ENCODE measurements at places on chromosomes 6 and 20.

- DNase-seq = no peak
Measured at GRCh38 chr20:47061549-47061948, 166.9 kb downstream of the EYA2 start.

GRCh38 chr20:39878809-39879208 is 810.2 kb downstream of the MAFB start:
- no peak for DNase-seq

DNA sequence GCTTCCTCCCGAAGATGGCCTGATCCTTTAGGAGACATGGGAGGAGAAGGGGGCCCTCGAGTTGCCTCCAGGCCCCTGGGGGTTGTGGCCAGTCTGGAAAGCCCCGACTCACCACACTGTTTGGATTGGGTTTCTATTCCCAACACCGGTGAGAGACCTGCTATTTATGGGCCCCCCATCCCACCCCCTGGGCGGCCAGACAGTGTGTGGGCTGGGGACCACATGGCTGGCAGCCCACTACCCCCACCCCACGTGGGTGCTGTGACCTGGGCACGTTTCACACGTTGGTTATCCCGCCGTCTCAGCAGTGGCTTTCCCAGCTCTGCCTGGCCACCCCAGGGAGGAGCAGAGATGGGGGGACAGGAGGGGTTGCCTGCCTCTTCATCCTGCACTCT is 116.1 kb downstream of the VEGFA start:
- DNase-seq = no peak

DNA sequence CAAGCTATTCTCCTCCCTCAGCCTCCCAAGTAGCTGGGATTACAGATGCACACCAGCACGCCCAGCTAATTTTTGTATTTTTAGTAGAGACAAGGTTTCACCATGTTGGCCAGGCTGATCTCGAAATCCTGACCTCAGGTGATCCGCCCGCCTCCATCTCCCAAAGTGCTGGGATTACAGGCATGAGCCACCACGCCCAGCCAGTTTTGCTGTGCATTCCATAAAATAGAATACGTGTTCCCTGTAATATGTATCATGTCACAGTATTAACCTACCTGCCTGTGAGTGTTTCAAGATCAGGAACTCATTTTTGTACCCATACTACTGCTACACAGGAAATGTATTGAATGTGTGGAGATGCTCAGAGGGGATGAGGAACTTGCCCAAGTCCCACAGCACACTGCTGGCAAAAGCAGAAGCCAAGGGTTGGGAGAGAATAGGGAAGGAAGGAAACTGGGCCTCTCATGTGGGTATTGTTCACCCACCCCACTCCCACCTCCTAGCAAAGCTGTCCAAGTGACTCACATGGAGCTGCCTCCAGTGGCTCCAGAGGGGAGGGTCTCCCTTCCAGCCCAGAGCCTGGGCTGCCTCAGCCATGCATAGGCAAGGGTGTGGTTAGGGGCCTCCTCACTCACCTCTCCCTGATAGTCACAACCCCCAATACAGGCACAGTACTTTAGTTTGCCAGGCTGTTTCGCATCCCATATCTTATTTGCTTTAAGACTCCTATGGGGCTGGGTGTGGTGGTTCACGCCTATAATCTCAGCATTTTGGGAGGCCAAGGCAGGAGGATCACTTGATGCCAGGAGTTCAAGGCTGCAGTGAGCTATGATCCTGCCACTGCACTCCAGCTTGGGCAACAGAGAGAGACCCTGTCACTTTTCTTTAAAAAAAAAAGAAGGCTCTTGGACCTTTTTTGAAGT is 9.4 kb downstream of the HM13 start:
- no peak for DNase-seq

GRCh38 chr20:362271-363254 is 15.7 kb downstream of the NRSN2 start:
- peak; percentile 94 for DNase-seq

DNA sequence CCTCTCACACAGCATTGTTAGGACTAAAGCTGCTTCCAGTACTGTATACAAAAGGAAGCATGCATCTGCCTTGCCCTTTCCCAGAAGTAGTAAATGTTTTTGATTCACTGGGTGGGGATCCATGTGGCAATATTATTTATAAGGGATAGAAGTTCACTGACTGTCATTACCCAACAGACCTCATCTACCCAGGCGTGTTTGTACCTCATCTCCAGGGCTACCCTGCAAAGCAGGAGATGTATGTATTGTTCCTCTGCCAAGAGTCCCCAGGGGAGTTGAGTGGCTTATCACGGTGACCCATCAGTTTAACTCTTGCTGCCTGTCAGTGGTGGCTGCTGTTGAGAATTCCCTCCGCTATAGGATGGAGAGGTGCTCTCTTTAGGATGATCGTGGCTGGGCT is 42.5 kb downstream of the SLC24A3 start:
- no peak for DNase-seq

DNA sequence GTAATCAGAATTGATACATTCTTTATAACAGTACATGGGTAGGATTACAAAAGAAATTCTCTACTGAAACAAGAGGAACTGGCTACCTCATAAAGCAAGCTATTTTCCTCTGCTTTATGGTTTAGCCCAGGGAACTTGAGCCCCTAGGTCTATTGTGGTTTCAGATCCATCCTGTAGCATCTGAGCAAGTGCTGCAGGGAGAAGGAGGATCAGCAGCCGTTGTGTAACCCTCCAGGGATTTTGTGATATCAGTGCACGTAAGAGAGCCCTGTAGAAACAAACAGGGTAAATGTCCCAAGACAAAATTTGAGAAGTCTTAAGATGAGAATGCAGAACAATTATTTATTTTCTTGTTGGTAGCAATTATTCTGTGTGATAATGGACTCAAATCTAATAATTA is 165.2 kb upstream of the DEFB112 start:
- no peak for DNase-seq

DNA sequence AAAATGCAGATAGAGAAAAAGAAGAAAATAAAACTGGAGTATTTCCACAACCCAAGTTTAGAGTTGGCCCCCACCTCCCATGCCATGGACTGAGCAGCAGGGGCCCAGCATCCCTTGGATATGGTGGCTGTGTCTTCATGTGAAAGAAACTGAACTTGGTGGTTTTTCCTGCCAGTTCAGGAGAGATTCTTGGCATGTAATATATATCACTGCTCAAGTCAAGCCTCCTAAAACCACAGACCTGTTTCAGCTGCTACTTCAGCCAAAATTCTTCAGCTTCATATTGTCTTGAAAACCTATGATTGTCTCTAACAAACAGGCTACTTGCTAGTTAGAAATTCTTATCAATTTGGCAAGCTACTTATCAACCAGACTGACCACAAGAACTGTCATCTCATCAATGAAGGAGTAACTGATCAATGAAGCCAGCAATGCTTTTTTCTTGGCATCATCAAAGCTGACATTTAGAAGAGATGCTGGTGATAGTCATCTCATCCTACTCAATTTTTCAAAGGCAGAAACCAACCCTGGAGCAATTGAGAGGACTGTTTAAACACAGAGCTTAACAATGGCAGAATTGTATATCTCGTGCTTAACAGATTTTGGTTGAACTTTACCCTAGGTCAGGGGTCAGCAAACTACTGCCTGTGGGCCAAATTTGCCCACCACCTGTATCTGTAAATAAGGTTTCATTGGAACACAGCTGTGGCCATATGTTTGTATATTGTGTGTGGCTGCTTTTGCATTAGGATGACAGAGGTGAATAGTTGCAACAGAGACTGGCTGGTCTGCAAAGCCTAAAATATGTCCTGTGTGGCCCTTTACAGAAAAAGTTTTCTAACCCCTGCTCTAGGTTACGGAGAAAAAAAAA is 10.4 kb upstream of the NOL7 start:
- no peak for DNase-seq

GRCh38 chr20:59560588-59561227 is 43.6 kb upstream of the PHACTR3 start:
- peak; percentile 32 for DNase-seq

DNA sequence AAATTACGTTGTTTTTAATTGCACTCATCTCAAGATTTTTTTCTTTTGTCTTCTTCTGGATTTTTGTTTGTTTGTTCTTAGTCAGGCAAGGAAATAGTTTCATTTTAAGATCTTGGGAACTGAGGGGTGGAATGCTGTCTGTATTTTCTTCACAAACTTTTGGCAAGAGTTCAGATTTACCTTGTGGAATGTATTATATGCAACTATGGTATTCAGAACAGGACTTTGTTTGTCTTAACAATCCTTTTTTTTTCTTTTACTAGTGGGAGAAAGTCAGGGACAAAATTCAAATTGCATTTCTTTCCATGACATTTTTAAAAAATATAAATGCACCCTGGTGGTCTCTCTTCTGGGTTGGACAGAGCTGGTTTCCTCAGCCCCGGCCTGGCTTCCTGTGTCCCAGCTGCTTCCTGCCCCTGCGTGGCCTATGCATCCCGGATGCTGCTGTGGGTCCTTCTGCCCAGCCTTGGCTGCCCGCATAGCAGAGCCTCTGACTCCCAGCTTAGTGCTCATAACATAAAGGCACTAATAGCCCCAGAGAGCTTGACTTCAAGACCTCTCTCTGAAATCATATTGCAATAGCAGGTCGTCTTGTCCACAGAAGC is 520.7 kb downstream of the QKI start:
- DNase-seq = peak; percentile 41

GRCh38 chr6:49082611-49083010 is 380.4 kb downstream of the MMUT start:
- no peak for DNase-seq

- peak; percentile 61 for DNase-seq
Measured at GRCh38 chr6:7145885-7146828, 38.4 kb downstream of the RREB1 start.

- no peak for DNase-seq
Measured at GRCh38 chr6:104548297-104548696, 311.4 kb downstream of the HACE1 start.

DNA sequence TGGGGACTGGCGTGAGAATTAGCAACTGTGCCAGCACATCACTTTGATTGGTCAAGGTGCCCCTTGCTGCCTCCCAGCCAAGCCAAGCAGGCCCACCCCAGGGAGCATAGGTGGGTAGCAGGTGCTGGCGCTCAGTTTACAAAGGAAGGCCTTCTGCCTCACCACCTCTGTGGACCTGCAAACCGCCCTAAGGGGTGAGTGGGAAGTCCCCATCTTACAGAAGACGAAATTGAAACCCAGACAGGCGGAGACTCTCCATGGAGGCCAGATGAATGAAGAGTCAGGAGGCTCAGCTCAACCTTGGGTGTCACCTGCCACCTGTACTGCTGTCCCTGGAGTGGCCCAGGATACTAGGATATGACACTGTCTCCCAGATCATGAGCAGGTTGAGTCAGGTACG is 21.5 kb upstream of the MAS1L start:
- no peak for DNase-seq

- no peak for DNase-seq
Measured at GRCh38 chr20:5046656-5047339, 45.5 kb upstream of the SLC23A2 start.

GRCh38 chr20:33070111-33071053 is 9.1 kb upstream of the BPIFB4 start:
- DNase-seq = no peak

- peak; percentile 58 for DNase-seq
Measured at GRCh38 chr6:52820198-52820597, 16.6 kb upstream of the GSTA1 start.

DNA sequence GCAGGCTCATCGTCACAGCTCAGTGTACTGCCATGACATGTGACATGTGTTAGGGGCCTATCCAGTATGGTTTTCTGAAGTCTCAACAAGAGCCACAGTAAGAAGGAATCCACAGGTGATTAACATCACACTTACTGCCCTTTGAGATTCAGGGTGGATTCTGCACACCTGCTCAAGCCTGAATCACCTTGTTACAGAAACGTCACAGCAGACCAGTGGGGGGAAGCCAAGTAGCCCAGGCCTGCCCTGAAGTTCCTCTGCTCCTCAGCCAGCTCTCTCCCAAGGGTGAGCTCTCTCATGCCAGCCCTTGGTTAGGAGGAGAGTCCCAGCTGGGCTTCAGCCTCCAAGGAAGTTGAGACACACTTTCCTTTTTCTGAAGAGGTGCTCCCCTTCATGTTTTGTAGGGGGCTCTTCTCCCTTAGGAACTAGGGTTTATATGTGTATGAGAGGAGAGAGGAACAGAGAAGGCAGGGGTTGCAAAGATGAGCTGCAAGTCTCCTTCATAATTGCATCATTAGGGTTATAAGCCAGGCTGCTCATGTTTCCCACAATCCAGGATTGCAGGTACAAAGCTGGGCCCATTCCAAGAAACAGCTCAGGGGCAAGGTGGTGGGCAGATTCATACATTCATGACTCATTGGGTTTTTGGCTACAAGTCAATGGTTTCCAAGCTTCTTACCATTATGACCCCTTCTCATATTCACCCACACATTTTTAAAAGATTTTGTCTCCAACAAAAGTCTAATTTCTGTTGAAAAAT is 11.6 kb downstream of the GSS start:
- DNase-seq = peak; percentile 39

- no peak for DNase-seq
Measured at GRCh38 chr6:37515712-37516075, 16.0 kb upstream of the CCDC167 start.

GRCh38 chr6:54802775-54803634 is 43.6 kb upstream of the FAM83B start:
- peak; percentile 85 for DNase-seq

- peak; percentile 34 for DNase-seq
Measured at GRCh38 chr6:14211562-14211942, 94.0 kb downstream of the CD83 start.

All from iris pigment epithelial cell (primary cell).